Fibroblast of skin of left biceps (primary cell): ENCODE measurements at places on chromosomes 4 and X.

DNA sequence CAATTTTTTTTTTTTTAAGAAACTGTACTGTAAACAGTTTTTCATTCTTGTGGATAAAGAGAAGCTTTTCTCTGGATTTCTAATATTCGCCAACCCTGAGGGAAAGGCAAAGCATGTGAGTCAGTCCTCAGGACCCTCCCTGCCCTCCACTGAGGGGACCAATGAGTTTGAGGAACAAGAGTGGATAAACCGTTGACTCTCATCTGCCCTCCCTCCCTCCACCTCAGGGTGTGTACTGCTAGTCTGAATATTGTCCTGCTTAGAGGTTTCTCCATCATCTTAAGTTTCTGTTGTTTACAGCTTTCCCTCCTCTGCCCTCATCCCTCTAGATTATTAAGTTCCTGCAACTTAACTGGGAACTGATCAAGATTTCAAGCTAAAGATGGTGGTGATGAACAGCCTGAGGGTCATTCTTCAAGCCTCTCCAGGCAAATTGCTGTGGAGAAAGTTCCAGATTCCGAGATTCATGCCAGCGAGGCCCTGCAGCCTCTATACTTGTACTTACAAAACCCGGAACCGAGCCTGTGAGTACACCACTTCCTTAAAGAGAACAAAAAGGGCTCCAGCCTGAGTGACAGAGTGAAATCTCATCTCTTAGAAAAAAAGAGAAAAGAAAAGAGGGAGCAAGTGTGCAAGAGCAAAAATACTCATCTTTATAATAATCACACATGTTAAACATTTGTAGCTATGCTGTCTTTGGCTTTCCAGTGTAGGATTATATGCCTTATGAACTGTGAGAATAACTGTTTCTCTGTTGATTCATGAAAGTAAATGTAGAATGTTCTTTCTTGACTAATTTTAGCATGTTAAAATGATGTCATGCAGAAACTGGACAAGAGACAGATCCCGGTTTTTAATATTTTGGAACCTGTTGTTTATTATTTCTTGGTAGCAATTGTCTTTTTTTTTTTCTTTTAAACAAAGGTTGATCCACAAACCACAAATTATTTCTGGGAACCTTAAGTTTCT, 11.9 kb downstream of the CA5B start:
- DNase-seq = no peak

DNA sequence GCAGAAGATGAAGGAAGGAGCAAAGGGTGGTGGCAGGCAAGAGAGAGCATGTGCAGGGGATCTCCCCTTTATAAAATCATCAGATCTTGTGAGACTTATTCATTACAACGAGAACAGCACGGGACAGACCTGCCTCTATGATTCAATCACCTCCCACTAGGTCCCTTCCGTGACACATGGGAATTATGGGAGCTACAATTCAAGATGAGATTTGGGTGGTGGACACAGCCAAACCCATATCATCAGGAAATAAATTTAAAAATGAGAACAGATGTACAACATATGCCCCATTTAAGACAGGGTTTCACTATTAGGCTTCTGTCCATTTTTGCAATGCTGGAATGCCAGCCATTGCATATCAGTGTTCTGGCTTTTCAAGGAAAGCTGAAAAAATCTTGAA, 346.7 kb upstream of the SLIT2 start:
- DNase-seq = peak; percentile 26

DNA sequence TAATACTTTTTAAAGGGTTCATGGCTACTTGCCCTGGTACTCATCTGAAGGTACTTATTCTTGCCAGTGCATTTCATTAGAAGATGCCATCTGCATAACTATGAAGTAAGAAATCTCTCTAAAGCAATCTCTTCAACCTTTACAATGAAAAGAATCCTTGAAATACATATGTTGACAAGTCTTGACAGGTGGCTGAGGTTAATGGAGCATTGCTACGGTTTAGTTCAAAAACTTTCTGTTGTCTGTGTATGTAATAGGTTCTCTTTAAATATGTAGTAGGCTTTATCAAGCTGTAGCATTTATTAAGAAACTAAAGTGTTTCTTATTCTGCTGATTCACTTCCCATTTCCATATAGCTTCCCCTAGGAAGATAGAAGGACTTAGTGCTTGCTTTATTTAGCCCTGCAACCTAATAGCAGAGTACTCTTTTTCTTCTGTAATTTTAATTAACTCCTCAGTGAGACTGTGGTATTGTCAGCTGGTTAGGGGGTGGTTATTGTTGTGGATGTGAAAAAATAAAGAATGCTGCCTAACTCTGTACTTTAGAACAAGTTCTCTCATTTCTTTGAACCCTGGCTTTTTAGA, 39.3 kb downstream of the SLAIN2 start:
- no peak for DNase-seq

DNA sequence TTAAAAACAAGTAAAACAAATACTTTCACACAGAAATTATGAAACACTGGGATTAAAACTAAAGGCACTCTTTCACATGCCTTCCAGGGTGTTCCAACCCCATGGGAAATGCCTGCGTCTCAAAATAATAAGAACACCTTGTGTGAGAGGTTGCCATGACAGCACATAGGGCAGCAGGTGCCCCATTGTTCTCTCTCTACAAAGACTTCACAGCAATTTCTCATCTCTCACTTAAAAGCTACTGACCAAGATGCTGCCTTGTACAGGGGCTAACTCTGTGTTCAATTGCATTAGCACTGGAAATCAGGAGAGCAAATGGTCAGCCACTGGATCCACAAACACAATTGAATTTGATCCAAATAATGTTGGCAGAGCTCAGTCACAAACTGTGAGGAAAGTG, 102.5 kb upstream of the GALNTL6 start:
- DNase-seq = no peak

DNA sequence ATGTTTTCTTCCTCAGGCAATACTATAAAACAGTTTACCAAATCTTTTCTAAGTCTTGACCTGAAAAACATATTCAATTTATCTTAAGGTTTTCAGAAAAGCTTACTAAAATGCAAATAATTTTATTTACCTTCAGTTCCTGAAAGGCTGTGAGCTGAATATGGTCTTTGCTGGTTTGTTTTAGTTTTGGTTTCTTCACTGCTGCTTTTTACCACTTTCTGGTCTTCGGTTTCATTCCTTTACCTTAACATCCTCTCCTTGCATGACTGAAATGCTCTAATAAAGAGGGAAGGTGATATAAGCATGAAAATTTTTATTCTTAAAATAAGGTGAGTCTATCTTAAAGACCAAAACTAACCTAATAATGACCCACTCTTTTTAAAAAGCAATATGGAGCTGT, 97.1 kb upstream of the NRK start:
- no peak for DNase-seq

GRCh38 chr4:148057516-148057915, 325.6 kb downstream of the ARHGAP10 start:
- no peak for DNase-seq

DNA sequence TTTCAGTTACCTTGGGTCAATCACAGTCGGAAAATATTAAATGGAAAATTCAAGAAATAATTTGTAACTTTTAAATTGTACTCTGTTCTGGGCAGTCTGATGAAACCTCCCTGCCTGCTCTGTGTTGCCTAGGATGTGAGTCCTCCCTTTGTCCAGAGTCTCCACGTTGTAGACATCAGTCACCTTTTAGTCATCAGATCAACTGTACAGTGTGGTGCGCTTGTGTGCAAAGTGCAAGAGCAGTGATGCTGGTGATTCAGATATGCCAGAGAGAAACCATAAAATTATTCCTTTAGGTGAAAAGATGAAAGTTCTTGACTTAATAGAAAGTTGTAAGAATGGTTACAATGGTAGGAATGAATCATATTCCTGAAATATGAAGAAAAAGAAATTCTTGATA, 1.4 kb downstream of the SPATA4 start:
- DNase-seq = no peak

DNA sequence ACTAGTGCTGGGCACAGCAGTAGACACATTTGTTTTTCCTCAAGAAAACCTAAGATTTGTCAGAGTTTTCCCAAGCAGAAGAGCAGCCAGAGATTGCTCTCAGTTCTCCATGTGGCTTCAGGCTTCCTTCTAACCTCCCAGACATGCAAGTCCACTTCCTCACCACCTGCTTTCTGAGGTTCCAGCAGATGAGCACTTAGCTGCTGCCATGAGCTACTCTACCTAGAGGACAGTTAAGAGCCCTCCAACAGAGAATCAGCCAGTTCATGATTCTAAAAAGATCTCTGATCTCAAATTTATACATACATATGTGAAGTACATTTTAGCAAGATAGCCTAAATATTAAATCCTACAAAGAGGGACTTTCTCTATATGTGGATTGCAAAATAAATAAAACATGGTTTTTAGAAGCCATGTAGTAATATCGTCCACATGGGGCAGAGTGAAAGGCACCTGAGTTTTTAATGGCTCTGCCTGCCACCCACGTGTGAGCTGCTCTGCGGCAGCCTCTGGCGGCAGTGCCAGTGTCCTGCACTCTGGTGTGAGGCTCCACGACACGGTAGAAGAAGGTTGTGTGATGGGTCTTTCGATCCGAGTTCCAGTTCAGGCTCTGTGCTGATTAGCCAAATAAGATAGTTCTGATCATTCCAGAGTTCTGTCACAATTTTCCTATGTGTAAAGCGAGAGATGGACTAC, 10.3 kb downstream of the CYP4V2 start:
- no peak for DNase-seq

DNA sequence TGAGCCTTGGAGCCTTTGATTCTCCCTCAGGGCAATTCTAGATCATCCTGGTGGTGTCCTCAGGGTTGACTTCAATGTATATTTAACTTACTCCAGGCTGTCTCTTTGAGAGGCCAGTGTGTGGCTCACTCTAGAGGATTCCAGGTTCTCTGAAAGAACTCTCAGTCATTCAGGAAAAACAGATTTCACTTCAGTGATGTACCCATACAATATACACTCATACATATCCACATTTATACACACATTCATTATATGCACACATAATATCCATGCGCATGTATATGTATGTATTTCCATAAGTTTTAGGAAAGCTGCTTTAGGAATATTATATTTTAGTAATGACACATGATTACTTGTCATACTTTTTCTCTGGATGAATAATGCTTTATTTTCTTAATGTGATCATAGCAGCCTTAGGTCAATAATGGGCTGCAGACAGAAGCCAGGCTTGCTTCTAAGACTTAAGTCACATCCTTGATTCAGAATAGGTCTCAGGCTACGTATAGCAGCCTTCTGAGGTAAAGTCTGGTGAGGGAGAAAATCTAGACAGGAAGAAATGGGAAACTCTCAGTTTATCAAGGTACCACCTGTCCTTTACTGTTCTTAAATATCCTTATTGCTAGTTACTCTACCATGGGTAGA, 397.0 kb downstream of the GPAT3 start:
- no peak for DNase-seq

- DNase-seq = no peak
These were observed 135.5 kb downstream of the ARHGAP24 start for GRCh38 chr4:85610450-85610849.

GRCh38 chrX:112889400-112889799, 48.8 kb upstream of the AMOT start:
- no peak for DNase-seq

DNA sequence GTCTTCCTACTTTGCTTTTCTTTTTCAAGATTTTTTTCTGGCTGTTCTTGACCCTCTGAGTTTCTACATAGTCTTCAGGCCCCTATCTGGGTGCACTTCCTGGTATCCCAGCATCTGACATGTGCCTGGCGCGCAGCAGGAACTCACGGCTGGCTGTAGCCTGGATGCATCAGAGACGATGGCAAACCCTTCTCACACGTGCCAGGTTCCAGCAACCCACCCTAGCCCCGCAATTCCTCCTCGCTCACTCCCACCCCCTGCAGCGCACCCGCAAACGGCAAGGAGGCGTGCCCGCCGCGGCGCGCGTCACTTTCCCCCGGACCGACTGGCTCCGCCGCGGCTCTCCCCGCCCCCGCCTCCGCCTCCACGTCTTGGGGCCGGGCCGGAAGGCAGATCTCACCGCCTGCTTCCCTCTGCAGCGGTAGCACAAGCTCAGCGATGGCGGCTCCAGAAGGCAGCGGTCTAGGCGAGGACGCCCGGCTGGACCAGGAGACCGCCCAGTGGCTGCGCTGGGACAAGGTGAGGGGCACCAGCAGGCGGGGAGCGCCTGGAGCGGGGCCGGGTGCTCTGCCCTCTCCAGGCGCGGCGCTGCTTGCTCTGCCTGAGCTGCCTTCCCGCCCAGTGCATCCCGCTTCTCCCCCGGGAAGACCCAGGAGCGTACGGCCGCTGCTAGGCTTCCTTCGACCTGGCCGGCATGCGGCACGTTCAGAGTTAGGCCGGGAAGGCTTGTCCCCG, at the start of gene PGM2:
Gene PGM2, plus strand, starts transcription at position 392 of the 735 bp plus-strand sequence. Its CDS starts 47 bp downstream, at position 439.
- DNase-seq = peak; percentile 25

DNA sequence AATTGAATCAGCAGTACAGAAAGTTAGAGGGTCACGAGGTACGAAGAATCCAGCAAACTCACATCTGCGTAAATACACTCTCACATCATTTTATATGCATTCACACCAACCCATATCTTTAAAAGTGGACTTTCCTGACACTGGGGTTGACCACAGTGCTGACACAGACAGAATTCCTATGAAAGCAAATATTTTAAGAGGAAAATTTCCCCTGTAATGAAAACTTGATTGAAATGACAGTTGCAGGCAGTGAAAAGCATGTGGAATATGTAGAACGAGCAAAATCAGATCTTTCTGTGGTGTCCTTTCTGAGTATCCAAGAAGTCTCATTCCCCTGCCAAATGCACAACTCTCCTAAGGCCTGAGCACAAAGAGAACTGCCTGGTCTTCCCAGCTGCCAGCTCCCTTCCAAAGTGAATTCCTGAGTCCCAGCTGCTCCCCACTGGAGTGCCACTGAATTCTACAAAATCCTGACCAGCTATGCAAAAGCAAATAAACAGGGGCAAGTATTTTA, 50.5 kb upstream of the FAM9C start:
- no peak for DNase-seq

GRCh38 chr4:39587881-39588280, 50.8 kb downstream of the SMIM14 start:
- DNase-seq = no peak

- no peak for DNase-seq
These were observed 581.7 kb downstream of the KCNIP4 start for GRCh38 chr4:21366840-21367239.

- DNase-seq = peak; percentile 55
These were observed 119.2 kb upstream of the EDNRA start for GRCh38 chr4:147361726-147362125.

DNA sequence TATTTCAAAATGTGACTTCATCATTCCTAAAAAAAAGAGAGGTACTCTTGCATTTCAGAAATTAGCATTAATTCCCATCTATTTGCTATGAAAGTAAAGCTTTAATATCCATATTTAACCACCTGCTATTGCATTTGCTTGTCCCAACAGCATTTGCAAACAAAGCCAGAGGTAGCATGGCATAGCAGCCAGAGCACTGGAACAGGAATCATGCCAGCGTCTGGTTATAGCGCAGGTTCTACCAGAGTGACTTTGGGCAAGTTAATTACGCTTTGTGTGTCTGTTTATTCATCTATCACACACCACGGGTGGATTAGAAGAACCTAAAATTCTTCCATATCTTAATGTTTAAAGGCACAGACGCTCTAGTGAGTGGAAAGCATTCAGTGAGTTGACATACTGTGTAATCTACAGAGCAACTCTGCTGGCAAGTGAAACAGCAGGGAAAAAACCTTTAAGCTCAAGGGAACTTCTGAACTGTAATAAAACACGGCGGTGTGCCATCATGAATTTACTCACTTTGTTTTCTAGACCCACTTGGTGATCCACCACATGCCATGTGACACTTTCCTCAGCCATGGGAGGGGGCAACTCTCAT, 76.6 kb upstream of the QRFPR start:
- no peak for DNase-seq

GRCh38 chr4:106594291-106594952, 225.8 kb upstream of the GIMD1 start:
- DNase-seq = no peak
